ENCODE measurements at places on chromosomes 3 and 15. TPM values are rescaled to one million over a fixed set of nuclear protein-coding genes. Genes with fewer than 3 reads are reported as not detected.

The RTP1 gene
- total RNA-seq, result not detected

The GNAT1 gene
- total RNA-seq, result 0.30 TPM

The SEMA3F gene
- 0.14 TPM for total RNA-seq

The WDR72 gene
- not detected for total RNA-seq

The EPHB1 gene
- total RNA-seq, result not detected

The CHL1 gene
- not detected for total RNA-seq

The TICRR gene
- total RNA-seq, result not detected

The SERPINI2 gene
- not detected for total RNA-seq

The WDR82 gene
- total RNA-seq, result 117 TPM

The UBAP1L gene
- total RNA-seq, result 5.9 TPM

The SLC2A2 gene
- not detected for total RNA-seq

The ATP13A5 gene
- total RNA-seq, result not detected

The B3GALNT1 gene
- not detected for total RNA-seq

The NCBP2 gene
- total RNA-seq, result 40.4 TPM

The DPH6 gene
- 5.1 TPM for total RNA-seq

The TEX55 gene
- total RNA-seq, result not detected

The SAMMSON gene
- total RNA-seq, result not detected

The PRRT3 gene
- total RNA-seq, result 6.4 TPM

The ITGB5 gene
- not detected for total RNA-seq

The IL17RE gene
- 2.5 TPM for total RNA-seq

The PROS1 gene
- not detected for total RNA-seq

The CHRNA3 gene
- total RNA-seq, result not detected

The EXD1 gene
- total RNA-seq, result not detected
